ENCODE measurements at places on chromosomes 7 and 10.

GRCh38 chr7:66859794-66860645 lies 61.0 kb upstream of the TMEM248 start:
- no peak for DNase-seq

DNA sequence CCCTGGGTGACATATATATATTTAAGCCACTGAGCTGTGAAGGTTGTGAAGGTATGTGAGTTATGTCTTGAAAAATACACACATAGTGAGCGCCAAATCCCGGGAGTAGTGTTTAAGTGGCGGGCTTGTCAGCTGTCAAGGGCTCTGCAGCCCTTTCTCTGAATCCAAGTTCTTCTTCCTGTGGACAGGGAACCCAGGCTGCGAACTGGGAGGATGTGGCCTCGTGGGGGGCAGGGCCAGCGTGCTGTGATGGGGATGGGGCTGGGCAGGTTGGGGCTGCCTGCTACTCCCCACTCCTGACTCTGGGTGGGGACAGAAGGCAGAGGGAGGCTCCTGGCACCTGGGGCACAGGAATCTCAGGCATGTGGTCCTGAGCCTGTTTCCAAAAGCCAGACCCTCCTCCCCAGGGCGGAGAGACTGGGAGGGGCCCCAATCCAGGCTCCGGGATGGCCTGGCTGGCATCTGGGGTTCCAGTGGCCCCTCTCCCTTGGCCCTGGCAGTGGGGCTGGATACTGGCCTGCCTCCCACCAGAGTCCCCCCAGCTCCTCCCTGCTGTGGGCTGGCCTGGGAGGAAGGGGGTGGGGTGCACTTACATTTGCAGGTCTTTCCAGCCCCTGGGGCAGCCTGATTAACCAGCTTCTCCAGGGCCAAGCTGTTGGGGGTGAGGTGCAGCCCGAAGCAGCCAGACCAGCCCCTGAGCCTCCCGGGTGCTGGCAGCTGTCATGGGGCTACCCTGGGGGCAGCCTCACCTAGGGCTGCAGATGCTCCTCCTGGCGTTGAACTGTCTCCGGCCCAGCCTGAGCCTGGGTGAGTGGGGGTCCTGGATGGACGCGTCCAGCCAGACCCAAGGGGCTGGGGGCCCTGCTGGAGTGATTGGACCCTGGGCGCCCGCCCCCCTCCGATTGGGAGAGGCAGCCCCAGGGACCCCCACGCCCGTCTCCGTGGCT lies at the start of gene UPK3B:
TSS of gene UPK3B (plus strand) at position 622 of the 947 bp plus-strand sequence. CDS start at position 723, 101 bp downstream.
- DNase-seq, result no peak

DNA sequence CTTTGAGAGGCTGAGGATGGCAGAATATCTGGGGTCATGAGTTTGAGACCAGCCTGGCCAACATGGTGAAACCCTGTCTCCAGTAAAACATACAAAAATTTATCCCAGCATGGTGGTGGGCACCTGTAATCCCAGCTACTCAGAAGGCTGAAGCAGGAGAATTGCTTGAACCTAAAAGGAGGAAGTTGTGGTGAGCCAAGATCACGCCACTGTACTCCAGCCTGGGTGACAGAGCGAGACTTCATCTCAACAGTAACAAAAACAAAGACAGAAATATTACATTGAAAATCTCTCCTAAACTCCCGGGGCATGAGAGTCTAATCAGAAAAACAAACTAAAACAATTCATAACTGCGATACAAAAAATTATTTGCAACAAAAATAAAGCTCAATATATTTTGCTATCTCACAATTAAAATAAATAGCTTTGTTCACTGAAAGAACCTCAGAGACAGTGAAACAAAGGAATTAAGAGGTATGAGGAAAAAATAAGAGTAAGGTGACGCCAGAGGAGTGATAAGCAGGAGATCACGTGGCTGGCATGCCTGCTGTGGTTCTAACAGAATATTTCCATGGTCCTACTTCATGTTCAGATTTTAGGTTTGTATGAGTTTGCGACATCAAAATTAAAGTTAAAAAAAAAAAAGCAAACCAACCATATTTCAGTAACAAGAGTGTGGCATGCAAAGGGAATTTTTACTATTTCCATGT lies 527.7 kb upstream of the POM121L12 start:
- no peak for DNase-seq

DNA sequence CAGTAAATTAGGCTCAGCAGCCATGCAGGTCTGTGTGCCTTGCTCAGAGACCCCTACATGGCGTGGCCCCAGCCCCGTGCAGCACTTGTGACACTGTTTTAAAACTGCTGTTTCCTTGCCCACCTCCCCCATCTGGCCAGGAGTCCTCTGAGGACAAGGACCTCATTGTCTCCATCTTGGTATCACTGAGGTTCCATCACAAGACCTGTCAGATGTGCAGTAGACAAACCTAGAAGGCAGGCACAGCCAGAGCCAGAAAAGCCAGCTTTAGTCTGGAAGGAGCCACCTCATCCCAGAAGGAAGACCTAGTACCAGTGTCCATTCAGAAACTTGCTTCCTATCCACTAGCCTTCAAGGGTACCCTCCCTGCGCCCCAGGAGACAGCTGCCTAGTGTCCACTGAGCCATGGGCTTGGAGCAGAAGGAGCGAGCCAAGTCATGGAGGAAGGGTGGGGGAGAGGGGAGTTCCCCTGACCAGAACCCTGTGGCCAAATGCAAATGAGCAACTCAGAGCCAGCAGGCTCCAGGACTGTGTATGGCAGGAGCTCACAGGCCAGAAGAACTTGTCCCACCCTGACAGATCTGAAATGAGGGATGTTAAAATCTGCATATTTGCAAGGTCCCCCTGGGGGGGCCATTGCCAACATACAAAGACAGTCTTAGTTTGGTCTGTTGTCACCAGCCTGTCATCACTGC lies 176.1 kb downstream of the SH3PXD2A start:
- no peak for DNase-seq

DNA sequence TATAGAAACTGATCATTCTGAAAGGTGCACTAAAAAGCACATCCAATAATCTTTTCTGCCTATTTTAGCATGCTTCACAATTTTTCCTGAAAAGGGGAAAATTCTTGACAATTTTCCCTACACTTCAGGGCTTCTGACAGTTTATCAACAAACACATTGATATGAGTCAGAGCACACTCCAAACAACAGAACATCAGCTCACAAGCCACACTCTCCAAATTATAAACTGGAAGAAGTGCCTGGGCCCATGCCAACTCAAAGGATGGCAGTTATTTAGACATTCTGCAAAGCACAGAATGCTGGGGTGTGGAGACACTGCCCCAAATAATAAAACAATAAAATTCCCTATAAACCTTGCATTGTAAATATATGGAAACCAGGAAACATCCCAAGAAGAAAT lies 90.8 kb downstream of the ELAPOR2 start:
- DNase-seq, result no peak

- DNase-seq, result no peak
Measured at GRCh38 chr7:151379534-151380198, 30.2 kb downstream of the WDR86 start.

DNA sequence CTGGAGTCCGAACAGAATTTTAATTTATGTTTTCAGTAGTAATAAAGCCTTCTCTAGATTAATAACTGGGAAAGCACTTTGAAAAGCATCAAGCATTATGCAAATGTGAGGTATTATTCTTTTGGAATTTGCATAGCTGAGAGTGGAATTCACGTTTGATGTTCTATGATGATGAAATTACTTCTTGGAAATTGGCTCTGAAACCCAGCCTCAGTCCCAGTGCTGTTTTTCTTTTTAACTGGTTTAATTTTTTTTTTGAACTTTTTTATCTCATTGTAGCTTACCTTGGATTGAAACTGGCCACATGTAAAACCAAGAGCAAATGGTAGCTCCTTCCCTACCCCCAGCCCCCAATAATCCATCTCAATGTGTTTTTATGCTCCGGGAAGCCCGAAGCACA lies 1.2 kb downstream of the TBXAS1 start:
- DNase-seq, result no peak

DNA sequence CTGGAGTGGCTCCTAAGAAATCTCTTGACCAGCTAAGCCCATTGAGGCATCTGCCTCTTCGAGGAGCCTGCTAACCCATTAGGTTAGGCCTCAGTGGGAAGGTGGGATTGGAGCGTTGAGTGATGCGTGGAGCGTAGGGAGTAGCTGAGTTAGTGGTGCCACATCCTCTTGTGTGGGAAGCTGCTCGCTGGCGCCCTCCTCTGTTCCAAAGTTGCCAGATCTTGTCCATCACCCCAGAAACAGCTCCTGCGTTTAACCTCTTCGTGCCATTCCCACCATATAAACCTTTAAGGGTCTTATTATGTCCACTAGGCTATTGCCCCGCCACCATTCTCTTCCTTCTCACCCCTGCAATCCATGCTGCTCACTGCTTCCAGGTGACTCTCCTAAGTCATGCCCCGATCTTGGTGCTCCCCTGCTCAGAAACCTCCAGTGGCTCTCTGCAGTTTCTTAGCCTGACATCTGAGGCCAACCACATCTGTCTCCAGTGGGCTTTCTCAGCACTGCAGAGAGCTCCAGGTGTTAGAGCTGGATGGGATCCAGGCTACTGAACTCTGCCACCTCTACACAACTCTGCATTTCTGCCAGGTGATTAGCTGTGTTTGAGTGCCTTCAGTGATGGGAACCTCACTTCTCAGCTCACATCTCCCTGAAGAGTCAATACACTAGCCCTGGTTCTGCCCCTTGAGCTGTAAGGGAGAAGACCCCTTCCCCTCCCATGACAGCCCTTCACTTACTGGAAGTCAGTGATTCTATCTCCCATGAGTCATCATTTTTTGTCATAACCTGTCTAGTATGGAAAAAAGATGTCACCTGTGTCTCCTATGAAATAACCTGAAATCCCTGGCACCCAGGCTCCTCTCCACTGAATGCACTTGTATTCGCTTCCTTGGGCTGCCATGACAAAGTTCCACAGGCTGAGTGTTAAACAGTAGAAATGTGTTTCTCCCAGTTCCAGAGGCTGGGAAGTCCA lies 65.0 kb upstream of the FGFR2 start:
- no peak for DNase-seq

GRCh38 chr10:105718207-105718995 lies 1077.3 kb downstream of the SORCS3 start:
- DNase-seq, result no peak

DNA sequence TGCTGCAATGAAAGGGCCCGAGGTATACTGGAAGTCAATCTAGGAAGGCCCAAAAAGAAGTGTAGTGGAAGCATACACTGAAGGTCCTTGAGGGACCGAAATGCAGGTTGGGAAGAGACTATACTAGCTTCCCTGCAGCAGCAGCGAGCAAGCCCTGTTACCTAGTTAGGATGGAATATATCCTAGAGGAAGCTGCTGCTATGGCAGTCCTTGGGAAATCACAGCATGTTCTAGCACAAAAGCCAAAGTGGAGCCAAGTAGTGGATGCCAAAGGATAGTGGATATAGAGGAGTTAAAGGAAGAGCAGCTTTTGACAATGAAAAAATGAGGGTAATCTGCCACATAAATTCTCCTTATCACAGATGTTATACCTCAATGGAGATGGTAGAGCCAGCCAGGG lies 123.8 kb upstream of the STARD3NL start:
- DNase-seq, result no peak

DNA sequence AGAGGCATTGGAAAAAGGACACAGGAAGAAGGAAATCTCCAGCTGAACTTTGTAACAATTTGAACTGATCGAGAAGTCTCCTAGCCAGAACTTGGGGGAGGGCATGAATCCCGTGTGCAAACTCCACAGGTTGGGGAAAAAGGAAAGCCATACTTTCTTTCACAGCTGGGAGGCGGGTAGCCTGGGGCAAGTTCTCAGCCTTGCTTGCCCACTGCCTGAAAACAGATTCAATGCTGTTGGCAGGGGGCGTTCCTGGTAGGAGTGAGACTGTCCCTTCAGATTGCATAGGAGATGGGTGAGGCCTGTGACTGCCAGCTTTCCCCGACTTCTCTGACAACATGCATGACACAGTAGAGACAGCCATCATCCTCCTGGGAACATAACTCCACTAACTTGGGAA lies 289.1 kb upstream of the PHF14 start:
- no peak for DNase-seq

- no peak for DNase-seq
Measured at GRCh38 chr10:131810036-131810804, 90.6 kb upstream of the PPP2R2D start.

DNA sequence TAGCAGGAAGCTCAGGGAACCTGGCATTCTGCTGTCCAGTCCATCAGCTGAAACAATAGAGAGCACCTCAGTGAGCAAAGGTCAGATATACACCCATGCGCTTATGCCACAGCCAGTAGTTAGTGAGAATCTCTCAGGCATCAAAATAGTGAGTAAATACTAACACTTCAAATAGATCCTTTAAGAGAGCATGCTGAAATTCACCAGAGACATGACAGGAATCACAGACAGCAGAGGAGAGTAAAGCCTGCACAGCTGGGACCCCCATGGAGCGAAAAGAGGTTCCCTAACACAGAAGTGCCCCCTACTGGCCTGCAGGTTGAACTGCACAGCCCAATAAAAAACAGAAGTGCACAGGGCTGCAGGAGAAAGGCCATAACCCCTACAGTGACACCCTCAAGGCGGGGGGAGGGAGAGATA lies 57.6 kb upstream of the ANTXRL start:
- DNase-seq, result no peak

DNA sequence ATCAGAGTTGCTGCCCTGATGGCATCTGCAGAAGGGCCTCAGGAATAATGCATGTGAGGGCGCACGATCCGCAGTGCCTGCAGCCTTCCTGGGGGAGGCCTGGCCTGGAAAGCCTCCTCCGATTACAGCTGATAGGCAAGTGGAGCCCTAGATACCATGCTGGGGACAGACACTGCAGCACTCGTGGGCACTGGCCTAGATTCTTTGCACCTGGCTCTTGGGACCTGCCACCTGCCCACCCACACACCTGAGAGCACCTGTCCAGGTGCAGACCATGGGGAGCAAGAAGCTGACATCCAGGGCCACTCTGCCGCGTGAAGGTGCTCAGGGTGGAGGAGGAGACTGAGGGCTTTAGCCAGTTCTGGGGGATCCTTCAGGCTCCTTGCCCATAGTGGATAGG lies 14.8 kb downstream of the YKT6 start:
- DNase-seq, result no peak

- peak; percentile 61 for DNase-seq
Measured at GRCh38 chr10:77245953-77246352, 391.7 kb downstream of the KCNMA1 start.

- no peak for DNase-seq
Measured at GRCh38 chr7:74248156-74248555, 6.0 kb downstream of the RFC2 start.

DNA sequence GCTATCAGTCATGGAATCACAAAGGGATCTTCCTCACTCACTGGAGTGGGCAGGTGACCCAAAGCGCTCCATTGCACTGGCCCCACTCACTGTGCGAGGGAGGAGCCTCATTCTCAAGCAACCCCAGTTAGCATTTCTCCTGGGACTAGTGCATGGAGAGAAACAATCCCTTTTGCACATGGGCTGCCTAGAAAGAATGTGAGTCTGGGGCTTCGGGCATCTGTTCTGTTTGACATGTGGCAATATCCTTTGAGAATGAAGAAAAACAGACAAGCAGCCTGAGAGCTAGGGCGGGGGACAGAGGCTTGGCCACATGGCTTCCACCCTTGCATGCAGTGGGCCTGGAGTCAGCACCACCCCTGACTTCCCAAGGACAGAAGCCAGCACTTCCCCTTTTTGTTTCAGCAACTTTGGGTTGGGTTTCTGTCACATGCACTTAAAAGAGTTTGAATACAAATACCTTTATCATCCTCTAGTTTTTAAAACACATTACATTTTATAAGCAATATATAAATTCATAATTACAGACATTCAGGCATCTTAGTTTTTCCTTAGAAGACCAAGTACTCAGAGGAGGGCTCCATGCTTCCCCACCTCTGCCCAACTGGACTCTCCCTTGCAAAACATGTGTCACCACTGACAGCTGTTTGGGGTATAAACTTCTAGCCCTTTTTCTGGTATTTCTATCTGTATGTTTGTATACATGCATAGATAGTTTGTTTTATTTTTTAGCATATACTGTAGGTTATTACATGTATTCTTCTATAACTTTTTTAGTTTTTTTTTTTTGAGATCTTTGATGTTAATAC lies 73.8 kb downstream of the RBM20 start:
- no peak for DNase-seq

Measured in skeletal muscle cell (primary cell).